ENCODE measurements at places on chromosomes 5 and 9.

DNA sequence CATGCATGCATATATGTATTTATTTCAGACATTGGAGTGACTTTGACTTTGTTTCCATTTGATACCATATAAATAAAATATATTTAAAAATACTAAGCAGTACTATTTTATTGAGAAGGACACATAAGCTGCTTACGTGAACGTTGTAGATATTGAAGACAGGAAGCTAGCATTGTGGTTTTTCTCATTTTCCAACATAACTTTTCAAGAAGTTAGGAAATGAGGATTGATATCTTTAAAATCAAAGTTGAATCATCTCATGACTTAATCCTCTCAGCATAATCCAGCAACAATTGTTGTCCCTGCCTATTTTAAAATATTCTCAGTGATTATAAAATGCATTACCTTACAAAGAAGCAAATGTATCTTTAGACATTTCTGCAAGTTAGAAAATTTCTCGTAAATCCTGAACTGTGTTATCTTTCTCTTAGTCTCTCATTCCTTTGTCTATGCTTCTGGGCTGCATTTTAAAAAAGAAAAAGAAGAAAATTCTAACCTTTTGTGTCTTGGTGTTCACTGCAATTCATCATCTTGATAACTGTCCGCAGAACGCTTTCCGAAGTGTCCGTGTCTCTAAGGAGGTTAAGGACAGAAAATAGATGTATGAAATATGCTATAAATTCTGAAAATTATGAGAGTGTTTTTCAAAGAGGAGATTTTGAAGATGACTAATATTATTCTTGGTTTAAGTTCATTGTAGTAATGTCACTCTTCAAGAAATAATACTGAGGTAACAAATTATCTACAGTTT, 1089.9 kb upstream of the CDH6 start:
- DNase-seq = peak; percentile 40

DNA sequence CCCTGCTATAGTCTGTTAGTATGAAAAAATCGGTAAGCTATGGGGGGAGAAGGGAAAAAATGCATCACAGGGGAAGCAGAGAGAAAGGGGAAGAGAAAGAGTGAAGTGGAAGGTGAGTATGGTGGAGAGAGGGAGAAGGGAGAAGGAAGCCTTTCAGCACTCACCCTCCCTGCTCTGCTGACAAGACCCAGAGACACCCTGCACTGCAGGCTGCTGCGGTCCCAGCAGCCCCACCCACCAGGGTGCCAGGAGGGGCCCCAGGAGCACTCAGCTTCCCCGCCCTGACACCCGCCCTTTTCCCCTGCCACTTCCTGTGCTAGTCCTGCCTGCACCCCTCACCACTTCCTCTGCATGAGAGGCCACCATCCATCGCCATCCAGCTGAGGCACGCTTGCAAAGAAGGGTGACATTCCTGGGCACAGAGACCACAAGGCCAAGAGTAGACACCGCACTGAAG, 12.7 kb downstream of the STK10 start:
- no peak for DNase-seq

DNA sequence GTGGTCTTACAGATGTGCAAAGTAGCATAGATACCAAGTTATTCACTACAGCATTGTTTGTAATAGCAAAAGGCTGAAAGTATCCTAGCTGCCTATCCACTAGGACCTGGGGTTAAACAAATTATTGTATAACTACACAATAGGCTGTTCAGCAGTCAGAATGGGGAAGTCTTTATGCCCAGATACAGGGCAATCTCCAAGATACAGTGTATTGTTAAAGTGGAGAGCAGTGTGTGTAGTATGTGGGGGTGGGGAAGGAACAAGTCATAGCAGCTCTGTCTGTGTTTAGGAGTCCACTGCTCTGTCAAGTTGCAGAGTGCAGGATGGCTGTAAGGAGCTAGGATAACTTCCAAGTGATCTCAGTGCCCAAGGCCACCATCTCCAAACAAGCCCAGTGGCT, 5.5 kb downstream of the PCYOX1L start:
- no peak for DNase-seq

DNA sequence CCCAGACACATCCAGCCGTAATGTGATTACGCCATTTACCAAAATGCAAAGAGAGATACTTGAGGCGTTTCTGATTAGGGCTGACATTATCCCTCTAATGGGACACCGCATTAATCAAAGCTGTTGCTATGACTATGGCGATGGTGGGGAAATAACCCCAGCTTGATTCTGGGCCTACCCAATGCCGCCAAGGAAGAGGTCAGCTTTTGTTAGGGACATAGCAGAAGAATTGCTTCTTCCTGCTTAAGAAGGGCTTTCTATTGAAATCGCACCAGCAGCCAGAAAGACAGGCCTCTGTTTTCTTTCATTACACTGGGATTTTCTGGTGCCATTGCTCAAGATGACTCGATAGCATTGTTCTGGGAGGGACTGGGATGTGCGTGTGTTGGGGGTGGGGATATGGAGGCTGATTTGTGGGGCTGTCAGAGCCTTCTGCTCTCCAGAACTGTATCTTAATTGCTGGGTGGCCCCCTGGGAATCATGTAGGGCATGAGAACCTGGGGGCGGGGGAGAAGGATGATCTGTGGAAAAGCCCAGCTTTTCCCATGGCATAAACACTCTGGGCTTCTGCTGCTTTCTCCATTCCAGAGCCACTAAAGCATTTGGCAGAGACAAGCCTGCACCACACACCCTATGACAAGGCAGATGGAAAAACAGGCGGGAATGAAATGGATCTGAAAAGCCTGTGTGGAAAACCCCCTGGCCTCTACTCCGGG, 106.5 kb upstream of the RAD23B start:
- no peak for DNase-seq

DNA sequence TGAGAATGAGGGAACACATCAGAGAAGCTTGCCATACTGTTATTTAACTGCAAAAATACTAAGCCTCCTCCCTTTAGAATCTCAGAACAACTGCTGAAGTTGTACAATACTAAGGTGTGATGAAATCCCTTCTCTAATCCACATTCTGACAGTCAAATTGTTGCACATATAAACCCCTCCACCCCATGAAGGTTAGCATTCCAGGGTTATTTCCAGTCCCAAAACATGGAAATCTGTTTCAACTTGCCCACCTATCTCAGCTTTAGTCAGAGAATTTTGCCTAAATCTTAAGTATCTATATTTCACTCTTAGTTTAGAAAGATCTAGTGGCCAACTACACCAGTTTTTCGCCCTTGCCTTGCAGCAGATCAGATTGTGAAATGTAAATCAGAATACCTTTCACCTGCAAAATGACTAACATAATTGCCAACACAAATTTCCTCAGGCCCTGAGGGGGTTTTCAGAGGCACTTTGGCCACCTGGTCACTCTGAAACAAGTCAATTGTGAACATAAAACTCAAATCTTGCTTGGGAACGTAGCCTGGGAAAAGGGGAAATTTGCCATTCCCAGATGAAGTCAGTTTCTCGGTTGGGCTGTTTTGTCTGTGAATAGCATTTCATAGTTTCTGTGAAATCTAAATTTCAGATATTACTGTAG, 93.9 kb downstream of the EFNA5 start:
- DNase-seq = no peak

- DNase-seq = no peak
Measured at GRCh38 chr9:618478-618877, 223.0 kb upstream of the DMRT1 start.

DNA sequence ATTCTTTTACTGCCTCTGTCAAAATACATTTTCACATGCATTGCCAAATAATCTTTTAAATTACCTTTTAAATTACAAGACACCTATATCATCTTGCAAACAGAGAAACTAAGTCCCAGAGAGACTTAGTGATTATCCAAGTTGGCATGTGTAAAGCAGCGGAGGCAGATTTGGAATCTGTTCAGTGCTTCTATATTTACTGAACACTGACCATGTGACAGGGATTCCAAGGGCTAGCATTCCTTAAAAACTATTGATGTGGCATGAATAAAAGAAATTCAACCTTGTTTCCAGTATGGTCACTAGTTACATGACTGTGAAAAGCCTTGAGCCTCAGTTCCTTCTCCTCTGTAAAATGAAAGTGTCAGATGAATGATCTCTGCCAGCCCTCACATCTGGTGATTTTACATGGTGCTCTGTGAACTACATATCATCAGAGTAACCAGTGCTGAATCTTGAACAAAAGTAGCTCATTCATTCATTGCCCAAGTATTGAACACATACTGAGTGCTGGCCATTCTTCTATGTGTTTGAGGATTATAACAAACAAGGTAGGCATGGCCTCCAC, 71.9 kb upstream of the PPP1R2B start:
- no peak for DNase-seq

- no peak for DNase-seq
Measured at GRCh38 chr9:92740009-92740408, 24.6 kb downstream of the BICD2 start.

GRCh38 chr5:147051193-147051592, 172.6 kb upstream of the PPP2R2B start:
- no peak for DNase-seq

DNA sequence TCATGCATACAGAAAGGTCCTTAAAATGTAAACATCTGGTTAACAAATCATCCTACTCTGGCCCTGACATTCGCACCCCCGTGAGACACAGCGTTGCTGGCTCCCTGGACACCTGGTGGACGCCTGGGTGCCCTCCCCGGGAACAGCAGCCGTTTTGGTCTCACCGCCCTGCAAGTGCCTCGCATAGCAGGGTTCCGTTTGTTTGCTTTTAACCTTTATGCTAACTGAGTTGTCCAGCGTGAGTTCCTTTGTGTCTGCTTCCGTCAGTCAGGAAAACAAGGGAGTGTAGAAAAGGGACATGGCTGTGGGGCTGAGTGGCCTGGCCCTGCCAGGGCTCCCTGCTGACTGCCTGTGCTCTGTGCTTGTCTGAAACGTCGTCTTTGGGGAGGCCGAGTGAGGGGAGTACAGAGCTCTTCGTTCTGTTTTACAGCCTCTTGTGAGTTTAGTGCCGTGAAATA, 91.8 kb upstream of the CACNA1B start:
- DNase-seq = no peak

- peak; percentile 12 for DNase-seq
Measured at GRCh38 chr9:76136986-76137385, 246.5 kb downstream of the PCSK5 start.

GRCh38 chr5:132566657-132567056, 9.9 kb downstream of the RAD50 start:
- DNase-seq = no peak

GRCh38 chr9:101275769-101276250, 109.0 kb downstream of the BAAT start:
- DNase-seq = no peak

GRCh38 chr5:72988769-72989168, 32.9 kb downstream of the FCHO2 start:
- DNase-seq = no peak

- DNase-seq = no peak
Measured at GRCh38 chr9:73239570-73240265, 88.1 kb downstream of the ANXA1 start.

GRCh38 chr5:28344836-28345433, 1306.5 kb upstream of the CDH9 start:
- DNase-seq = peak; percentile 21

DNA sequence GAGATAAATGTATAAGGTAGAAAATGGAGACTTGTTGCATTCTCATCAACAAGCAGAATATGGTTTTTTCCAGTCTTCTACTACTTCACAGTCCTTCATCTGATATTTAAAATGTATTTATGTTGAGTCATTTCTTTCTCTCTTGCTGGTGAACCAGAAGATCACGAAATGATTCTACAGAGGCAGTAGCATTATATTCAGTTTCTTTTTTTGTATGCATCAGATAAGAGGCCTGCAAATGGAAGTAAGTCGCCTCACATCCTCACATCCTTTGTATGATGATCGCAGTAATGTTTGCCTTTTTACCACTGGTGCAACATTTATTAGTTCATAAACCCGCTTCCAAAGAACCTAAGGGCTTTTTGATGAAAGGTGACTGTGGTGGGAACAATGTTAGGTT, 22.1 kb upstream of the IL13 start:
- DNase-seq = no peak

GRCh38 chr9:78261403-78262001, 25.6 kb downstream of the CEP78 start:
- DNase-seq = no peak

GRCh38 chr5:37812365-37812764, 27.5 kb downstream of the GDNF start:
- DNase-seq = no peak

GRCh38 chr5:93599399-93600120, 16.5 kb downstream of the NR2F1 start:
- DNase-seq = no peak

- no peak for DNase-seq
Measured at GRCh38 chr9:134539586-134540194, 101.9 kb upstream of the COL5A1 start.

DNA sequence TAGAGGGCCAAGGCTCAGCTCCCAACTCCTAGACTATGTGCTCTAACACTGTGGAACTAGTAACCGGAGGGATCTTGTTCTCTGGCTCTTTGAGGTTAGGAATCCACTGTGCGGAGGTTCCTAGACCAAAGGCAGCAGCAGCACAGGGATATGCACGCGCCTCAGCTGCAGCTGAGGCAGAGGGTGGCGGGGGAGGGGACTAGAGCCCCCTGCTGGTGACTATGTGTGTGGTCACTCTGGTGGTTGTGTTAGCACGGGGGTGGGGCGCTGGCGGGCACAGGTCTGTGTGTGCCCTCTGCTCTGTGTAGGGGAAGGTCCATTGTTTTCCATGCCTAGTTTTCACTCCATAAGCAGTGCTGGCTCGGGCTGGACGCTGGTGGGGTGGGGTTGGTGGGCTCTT, 458.0 kb upstream of the IZUMO3 start:
- DNase-seq = no peak

DNA sequence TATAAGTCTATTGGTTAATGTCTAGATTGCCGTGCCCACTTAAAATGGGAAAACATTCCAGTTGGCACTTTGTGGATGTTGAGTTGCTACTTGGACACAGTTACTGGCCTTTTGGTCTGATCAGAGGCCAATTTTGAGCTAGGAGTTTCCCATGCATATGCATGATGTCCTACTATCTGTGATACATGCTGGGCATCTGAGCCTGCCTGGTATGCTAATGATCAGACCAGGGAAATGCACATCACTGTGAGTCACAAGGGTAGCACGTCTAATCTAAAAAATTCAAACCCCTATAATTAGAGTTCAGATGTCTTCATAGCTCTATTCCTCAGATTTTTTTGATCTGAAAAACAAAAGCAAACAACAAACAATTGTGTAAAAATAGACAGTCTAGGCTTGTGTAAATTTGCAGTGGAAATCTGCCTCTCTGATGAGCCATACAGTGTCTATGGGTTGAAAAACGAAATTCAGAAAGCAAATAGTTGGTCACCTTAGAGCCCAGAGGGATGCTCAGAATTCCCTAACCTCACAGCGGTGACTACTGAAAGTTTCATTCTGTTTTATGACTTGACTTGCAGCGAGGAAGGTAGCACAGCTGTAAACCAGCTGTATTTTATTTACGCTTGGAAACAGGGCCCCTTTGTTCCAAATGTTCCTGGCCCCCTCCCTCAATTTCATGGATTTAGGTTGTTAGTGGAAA, 37.3 kb downstream of the PALM2AKAP2 start:
- no peak for DNase-seq

DNA sequence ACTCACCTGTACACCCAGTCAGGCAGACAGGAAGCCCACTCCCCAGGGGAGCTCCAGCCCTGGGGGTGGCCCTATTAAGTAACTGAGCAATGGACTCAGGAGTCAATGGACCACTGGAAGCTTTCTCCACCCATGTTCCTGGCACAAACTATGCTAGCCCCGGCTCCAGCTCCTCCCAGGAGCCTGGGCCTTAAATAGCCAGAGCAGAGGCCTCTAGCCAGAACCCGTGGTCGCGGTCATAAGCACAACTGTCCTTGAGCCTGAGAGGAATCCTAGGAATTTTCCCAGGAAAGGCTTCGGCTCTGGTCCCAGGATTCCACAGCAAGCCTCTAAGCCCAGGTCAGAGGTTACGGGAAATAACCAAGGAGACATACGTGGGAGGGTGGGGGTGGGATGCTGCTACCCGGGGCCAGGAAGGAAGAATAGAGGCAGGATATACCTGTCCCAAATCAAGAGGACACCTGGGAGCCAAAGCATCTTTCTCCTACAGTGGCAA, 5.5 kb downstream of the SEPTIN8 start:
- no peak for DNase-seq
